ENCODE measurements at places on chromosomes 16 and 17.

DNA sequence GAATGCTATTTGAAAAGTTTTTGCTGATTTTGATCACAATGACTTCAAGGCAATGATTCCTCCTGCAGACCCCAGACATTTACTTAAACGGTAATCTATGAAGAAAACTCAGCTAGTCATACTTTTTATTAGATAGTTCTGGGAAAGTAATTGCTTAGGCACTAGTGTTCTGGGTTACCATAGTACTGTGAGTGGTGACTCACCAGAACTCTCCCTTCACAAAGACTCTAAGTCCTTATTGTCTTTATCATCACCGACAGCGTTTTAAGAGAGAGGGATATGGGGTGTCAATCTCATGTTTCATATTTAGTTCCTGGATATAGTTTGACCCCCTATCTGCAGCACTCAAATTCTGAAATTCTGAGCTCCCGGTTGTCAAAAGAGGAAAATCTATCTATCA, 43.0 kb upstream of the CDH8 start:
- no peak for DNase-seq

DNA sequence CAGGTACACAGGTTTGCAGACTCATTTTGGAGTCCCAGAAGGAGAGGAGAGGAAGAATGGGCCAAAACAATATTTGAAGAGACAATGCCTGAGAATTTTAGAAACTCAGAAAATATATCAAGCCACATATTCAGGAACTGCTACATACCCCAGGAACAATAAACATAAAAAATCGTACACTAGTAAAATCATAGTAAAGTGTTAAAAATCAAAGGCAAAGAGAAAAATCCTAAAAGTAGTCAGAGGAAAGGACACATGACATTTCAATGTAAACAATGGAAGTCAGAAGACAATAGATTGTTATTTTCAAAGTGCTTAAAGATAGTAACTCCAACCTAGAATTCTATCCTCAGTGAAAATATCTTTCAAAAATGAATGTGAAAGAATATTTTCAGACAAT, 28.5 kb upstream of the NACA2 start:
- DNase-seq = no peak

DNA sequence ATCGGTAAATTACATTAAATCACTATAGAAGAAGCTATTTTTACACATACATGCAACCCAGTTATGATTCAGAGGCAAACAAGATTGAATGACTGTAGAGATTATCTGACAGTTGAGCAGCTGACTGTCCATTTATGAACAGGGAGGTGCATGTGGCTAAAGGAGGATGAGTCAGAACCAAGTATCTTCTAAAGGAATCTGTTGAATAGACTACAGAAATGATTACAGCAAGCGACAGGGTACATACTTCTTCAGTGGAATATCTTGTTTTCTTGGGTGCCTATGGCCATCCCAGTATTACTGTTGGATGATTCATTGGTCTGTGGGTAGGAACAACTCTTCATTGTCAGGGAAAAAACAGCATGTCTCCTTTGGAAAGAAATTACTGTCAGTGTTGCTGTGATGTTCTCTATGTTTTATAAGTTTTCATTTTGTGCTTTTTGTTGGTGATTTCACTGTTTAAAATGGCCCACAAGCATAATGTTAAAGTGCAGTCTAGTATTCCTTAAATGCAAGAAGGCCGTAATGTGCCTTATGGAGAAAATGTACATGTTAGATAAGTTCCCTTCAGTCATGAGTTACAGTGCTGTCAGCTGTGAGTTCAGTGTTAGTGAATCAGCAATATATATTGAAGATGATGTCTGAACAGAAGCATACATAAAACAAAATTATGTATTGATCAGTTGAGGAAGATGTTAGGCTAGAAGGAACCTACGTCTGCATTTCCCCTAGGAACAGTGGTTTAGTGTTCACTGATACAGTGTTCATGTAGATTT, 27.0 kb downstream of the CBFB start:
- no peak for DNase-seq

- DNase-seq = no peak
These were observed 205.1 kb downstream of the SHISA9 start for GRCh38 chr16:13106464-13106863.

DNA sequence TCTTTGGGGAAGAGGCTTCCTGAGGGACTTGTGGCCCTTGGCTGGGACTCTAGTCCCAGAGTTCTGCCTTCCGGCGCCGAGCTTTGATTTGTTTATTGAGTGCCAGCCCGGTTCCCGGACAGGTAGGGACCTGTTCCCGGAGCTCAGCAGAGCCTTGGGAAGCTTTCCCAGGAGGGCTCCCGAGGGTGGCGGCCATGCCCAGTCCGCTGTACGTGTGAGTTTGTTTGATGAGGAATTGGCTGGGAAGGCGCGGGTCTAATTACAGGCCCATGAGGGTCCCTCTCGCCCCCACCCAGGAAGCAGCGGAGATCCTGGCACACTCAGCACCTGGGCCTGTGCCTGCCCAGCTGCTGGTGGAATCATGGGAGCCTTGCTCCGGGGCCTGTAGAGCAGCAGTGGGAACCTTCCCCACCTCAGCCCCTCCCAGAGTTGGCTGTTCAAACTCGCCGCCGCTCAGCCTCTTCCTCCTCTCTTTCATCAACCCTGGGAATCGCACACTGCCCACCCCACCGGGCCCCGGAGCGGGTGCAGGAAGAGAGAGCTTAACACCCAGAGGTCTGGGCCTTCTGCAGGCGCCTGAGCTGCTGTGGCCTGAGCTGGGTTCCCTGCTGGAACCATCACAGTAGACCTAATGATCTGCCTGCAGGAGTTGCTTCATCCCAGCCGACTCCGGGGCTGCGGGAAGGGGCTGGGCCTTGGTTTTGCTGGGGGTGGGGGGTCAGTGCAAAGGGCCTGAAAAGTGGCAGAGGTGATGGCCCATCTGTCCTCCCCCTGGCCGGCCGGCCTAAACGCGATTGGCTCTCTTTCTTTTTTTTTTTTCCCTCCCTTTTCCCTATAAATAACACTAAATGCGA, 313.7 kb downstream of the SEC14L1 start:
- no peak for DNase-seq

GRCh38 chr17:32142857-32143526, 690 bp downstream of the RHOT1 start:
- DNase-seq = no peak

- no peak for DNase-seq
These were observed 46.8 kb downstream of the TMEM132E start for GRCh38 chr17:34626121-34626681.

GRCh38 chr16:30663820-30664219, 5.6 kb downstream of the FBRS start:
- no peak for DNase-seq

DNA sequence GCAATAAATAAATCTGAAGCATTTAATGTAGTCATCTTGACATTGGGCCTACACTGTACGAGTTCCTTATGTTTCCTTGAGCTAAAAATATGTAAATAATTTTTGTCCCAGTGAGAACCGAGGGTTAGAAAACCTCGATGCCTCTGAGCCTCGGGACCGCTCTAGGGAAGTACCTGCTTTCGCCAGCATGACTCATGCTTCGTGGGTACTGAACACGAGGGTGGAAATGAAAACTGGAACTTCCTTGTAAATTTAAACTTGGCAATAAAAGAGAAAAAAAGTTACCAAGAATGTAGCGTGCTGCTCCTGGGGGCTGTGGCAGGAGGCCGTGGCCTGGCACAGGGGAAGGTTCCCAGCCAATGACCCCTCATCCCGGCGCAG, 74.1 kb downstream of the SOCS1 start:
- no peak for DNase-seq

GRCh38 chr17:78559749-78560368, 17.3 kb downstream of the DNAH17 start:
- DNase-seq = peak; percentile 2

DNA sequence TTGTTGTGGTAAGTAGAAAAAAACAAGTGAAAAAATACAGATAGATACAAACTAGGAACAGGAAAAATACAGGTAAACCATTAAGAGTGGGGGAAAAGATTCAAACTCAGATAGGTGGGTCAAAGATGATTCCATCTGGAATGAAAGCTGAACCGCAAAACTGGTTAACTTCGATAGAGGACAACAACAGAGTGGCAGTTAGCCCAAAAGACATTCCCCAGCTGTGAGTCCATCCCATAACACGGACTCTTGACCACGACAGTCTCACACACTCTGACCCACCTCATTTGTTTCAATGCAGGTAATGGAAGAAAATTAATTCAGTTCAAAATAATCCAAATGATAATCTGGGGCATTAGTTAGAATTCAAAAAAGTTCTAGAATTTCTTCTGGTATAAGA, 13.5 kb downstream of the ELAC2 start:
- DNase-seq = no peak

DNA sequence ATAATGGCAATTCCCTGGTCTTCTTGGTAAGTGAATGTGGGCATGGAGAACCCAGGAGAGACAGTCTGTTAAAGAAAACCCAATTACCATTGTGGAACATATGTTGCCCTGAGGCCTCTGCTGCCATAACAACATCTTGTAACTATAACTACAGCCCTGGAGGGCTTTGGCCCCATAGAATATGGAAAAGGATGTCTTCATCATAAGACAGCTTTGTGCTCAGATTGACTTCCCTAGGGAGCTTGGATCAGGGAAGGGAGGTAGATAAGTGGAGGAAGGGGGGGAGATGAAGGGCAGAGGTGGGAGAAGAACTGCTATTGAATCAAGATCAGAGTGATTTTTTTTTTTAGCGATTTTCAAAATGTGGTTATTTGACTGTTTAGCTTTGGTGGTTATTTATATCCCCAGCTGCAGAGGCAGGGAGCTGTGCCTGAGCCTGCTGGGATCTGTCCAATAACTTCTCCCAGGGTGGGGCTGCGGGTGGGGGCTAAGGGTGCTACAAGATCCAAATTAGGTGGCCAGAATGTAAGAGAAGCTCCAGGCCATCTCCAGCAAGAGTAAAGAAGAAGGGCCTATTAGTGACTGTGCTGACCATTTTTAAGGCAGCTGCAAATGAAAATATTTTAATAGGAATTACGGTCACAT, 5.3 kb upstream of the KAT7 start:
- no peak for DNase-seq

DNA sequence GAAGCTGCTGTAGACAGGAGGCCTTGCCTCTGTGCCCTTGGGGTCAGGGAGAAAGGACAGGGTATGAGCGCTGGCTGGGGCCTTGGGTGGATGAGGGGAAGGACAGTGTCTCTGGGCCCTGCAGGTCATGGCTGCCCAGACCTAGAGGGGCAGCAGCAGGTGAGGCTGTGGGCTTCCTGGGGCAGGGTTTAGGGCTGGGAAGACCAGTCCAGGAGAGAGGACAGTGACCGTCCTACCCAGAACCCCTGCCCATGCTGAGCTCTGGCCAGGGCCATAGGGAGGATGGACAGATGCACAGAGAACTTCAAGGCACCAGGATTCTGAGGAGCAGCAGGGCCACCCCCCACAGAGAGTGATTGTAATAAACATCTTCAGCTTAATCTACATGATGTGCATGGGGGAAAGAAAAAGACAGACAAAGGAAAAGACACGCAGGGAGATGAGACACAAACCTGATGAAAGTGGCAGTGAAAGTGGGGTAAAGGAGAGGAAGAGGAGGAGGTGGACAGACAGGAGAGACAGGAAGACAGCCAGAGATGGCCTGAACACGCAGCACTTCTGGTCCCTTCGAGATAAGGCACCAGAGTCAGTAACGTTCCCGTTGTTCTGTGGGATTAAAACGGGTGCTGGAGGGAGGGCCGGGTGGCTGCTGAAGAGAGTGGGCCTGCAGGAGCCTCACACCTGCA, 17.5 kb downstream of the FLOT2 start:
- no peak for DNase-seq

DNA sequence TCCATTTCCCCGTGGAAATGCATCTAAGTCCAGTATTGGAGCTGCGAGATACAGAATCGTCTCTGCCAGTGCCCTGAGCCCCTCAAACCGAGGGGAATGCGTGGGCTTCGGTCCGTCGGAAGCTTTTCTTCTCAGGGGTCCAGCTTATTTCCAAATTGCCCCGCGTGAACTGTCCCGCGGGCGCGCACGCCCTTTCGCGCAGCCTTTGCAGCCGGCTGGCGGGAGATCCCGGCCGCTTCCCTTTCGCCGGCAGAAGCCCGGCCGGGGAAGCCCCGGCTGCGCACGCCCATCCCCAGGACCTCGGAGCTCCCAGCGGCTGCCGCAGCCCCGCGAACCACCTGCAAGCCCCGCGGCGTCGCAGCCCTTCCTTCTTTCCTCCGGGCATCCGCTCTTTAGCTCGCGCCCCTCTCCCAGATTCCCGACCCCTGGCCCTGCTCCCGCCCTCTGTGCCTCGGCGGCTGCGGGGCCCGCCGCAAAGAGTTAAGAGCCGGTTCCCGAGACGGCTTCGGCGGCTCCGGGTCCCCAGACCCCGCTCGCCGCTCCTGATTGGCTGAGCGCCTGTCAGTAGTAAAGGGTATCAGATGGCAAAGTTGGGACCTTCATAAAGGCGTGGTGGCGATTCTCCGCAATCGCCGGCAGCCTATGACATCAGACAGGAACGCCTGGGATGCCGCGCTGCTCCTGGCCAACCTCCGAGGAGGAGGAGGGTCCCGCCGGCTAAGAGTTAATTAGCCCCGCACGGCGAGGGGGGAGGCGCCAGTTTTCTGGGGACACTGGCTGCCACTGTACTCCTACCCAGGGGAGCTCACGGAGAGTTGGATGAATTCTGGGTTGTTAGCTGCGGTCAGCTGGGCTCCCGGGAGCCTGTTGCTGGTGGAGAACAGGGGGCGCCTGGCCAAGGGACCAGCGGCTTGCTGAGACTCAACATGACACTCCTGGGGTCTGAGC, at the start of gene MYOCD:
TSS of gene MYOCD (plus strand) at position 628 of the 948 bp plus-strand sequence. CDS start at position 927, 299 bp downstream.
- no peak for DNase-seq

GRCh38 chr17:9958586-9959281, 53.7 kb upstream of the RCVRN start:
- DNase-seq = no peak

DNA sequence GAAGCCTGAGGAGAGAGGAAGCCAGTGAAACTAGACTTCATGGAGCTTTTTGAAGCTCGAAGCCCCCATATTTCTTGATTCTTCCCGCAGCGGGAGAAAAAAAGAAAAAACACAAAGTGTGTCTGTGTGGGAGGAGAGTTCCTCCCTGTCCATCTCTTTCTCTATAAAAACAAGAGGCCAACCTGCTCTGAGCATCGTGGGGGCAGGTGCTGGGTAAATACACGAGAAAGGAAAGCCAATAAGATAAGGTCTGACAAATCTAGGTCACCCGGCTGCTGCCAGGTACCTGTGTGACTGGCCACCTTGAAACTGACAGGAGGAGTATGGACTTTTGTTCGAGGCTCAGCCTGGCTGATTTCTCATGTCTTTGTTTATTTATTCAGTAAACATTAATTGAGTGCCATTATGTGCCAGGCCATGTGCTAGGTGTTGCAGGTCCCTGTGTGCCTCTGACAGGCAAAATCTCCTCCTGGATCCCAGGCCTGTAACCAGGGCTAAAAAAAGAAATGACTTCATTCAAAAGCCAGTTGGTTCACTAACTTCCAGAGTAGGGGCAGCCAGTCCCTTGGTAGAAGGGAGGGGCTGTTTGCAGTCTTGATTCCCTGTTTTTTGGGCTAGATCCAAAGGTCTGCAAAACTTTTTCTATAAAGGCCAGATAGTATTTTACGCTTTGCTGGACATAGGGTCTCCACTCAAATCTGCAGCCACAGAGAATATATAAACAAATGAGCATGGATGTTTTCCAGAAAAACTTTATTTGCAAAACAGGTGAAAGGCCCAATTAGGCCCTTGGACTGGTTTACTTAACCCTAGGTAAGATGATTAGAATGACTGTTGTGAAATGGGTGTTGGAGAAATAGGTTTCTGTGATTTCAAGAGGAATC, 35.6 kb downstream of the YPEL2 start:
- DNase-seq = no peak

GRCh38 chr17:32623196-32623595, 136.4 kb downstream of the CDK5R1 start:
- DNase-seq = no peak

Measured in NCI-H1436 treated with DMSO at 0.1 percent for 48 hours (cell line).